ENCODE measurements at places on chromosomes 6 and 20. TPM values are rescaled to one million over a fixed set of nuclear protein-coding genes. Genes with fewer than 3 reads are reported as not detected.

DLK2 gene
- 0.66 TPM for total RNA-seq

SLC22A16 gene
- 0.15 TPM for total RNA-seq

CFB gene
- total RNA-seq: 24.1 TPM

FAM83C gene
- total RNA-seq: not detected

BLTP3A gene
- total RNA-seq: 3.2 TPM

RIPOR3 gene
- total RNA-seq: 10.6 TPM

MUC22 gene
- not detected for total RNA-seq

HTR1E gene
- not detected for total RNA-seq

MCUR1 gene
- total RNA-seq: 9.1 TPM

Data from smooth muscle cell of trachea (primary cell).